ENCODE measurements at places on chromosomes 13 and 19.

GRCh38 chr13:80717776-80718175 lies 376.9 kb upstream of the SPRY2 start:
- no peak for DNase-seq

- DNase-seq: no peak
Measured at GRCh38 chr13:109427695-109428094, 358.7 kb downstream of the IRS2 start.

DNA sequence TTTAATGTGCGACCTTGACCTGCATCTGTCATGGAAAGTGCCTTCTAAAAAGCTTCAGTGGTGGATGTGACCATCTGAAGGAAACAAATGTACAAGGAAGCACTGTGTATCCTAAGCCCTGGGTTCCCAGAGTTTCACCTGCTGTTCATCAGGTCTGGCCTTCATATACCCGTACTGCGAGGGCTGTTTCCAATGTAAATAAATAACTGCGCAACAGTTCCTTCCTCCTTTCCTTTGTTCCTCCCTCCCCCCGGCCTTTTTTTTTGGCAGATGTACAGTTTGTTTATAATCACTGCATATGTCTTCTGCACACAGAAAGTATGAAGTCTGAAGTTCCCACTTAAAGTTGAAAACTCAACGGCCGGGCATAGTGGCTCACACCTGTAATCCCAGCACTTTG lies 5.2 kb downstream of the FAAP24 start:
- DNase-seq: no peak

- DNase-seq: no peak
Measured at GRCh38 chr13:73142071-73142470, 83.3 kb downstream of the KLF5 start.

DNA sequence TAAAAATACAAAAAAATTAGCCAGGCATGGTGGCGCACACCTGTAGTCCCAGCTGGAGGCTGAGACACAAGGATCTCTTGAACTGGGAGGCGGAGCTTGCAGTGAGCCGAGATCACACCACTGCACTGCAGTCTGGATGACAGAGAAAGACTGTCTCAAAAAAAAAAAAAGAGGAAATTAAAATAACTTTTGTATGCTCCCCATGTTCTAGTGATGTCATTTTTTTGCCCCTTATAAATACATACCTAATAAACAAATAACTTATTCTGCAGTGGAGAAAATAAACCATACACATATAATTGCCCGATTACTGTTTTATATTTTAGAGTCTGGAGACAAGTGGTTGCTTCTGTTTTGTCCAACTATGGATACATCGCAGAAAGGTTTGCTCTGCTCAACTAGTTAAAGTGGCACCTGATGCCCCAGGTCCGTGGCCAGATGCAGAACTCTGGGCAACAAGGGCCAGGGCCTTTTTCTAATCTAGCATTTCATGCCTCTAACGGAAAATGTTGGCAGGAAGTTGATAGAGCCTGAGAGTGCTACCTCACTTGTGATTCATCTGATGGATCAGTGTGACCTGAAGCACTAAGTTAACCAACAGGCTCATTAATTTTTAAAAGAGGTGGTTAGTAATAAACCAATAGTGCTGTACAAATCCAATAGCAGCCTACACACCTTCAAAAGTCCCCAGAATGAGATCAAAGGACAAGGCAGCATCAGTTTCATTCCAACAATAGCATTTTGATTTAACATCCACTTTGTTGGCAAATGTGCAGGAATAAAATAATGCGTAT lies 18.8 kb downstream of the UBE2L5 start:
- DNase-seq: no peak

DNA sequence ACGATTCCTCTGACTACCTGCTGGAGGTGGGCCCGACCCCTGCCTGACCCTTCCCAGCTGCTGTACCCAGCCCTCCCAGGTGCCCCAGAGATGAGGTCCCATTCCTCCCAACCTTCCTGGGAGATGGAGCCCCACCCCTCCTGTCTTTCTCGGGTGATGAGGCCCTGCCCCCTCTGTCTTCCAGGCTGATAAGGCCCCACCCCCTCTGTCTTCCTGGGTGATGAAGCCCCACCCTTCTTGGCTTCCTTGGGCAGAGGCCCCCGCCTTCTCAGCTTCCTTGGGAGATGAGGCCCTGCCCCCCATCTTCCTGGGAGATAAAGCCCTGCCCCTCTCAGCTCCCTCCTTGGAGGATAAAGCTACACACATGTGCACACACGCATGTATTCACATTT lies 47.9 kb downstream of the CERS4 start:
- no peak for DNase-seq

DNA sequence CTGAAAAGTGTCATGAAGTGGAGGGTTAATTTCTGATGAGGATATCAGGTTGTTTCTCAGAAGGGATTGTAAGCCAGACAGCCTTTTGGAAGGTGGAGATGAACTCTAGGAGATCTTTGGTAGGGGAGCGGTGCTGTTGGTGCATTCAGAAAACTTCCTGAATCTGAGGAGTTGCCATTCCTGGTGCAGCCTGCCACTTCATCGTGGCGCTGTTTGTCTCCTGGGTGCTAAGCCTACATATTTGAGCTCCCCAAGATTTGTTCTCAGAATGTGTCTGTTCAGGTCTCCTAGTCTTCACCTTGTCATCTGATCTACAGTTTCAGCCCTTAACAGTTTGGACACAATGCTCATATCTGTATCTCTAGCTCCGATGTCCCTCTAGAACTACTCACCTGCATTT lies 285.6 kb downstream of the MTUS2 start:
- DNase-seq: no peak

DNA sequence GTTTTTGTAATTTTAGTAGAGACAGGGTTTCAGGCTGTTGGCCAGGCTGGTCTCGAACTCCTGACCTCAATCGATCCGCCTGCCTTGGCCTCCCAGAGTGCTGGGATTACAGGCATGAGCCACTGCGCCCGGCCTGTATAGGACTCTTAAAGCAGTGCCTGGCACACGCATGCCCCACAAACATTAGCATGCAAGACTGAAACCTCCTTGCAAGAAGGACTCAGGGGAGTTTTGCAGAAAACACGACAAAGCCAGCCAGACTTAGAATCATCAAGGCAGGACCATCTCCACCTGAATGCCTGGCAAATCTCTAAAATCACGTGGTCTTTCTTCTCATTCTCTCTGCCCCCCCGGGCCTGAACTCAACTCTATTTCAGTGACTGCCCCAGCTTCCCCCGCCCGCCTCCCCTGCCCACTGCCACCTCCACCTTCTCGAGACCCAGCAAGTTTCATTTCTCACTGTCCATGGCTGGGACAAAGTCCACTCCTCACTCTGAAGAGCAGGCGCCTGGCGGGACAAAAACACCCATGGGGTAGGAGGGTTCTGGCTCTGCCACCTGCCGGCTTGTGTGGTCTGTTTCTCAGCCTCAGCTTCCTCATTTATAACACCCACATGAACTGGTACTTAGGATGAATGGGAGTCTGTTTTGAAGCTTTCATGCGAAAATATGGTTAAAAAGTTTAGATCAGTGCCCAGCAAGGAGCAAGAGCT lies 2.4 kb downstream of the TICAM1 start:
- DNase-seq: no peak

GRCh38 chr19:5240011-5240410 lies 100.6 kb downstream of the PTPRS start:
- DNase-seq: no peak

- no peak for DNase-seq
Measured at GRCh38 chr19:30046522-30046921, 104.5 kb downstream of the URI1 start.

- DNase-seq: no peak
Measured at GRCh38 chr19:6273701-6274601, 5.8 kb downstream of the MLLT1 start.

DNA sequence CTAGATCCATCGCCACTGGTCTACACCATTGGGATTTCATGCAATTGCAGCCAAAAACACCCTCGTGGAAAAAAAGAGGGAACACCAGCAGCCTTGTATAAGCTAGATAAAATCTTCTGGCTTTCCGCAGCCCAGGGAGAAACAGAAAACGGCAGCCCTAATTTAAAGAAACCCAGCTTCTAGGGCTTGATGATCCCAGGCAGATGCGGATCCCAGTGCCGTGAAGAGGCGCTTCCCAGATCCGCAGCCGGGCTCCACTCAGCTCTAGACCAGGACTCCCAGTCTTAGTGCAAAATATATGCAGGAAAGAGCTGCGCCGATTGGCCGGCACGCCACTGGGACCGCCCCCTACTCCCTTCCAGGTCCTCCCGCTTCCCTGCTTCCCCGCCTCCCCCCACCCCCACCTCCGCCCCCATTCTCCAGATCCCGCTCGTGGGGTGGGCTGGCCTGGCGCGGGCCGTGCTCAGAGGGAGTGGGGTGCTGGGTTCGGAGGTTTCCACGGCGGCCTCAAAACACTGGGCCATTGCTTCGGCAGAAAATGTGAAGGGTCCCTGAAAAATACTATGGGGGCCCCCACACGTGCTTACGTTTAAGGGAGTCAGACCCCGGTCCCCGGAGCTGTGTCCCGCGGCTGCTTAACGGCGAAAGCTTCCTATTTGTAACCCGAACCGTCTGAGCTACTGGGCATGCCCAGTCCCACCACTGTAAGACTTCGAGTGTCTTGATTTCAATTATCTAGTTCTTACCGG lies 63.1 kb downstream of the SERP2 start:
- peak; percentile 9 for DNase-seq

DNA sequence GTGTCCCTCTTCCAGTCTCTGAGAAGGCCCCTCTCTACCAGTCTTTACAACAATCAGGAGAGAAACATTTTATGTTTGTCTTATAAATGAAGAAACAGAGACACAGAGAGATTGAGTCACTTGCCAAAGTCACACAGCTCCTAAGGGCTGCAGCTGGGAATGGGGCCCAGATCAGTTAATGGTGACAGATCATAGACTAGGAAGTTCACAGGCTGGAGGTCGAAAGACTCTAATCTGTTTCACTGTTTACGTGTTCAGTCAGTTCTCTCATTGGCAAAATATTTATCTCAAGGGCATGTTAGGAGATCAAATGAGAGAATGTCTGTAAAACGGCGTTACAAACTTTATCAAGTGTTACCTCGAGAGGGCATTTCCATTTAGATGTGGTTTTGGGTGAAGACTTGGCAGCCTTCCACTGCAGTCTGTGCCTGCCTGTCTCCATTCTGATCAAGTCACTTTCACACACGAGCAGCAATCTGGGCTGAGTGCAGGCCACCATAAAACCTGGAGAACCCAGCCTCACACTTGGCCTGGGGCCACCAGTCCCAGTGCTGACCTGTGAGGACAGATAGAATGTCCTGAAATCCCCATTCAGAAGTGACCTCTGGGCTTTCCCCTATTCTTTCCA lies 65.1 kb downstream of the SIAH3 start:
- no peak for DNase-seq

- DNase-seq: no peak
Measured at GRCh38 chr13:51343475-51343874, 4.0 kb downstream of the SERPINE3 start.

- DNase-seq: no peak
Measured at GRCh38 chr13:29537736-29538651, 57.5 kb downstream of the SLC7A1 start.

DNA sequence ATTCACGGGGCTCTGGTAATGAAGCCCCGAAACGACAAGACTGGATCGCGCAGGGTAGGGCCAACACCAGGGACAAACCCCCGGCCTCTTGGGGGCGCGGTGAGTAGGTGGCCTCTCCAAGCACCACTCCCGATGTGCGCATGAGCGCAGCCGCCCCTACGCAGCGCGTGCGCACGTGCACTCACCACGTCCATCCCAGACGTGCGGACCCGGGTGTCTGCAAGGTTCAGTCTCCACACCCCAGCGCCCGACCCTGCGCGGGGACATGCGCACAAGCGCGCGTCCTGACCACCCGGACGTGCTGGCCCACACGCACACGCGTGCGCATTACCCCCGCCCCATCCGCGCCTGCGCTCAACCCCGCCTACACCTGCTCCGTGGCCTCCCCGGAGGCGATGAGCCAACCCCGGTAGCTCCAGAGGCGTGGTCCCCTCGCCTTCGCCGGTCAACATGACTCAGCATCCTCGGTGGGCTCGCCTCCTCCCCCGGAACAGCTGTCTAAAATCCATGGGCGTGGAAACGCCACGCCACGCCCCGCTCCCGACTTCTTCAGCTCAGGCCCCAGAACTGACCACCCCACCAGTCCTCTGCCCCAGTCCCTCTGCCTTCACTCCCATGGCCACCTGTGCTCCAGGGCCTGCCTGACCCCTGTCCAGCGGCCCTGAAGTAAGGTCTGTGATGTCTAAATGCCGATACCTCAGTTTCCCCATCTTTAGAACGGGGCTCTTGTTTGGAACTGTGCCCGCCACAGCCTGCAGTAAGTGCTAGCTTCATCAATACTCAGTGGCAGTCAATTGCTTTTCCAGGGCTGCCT lies 5.6 kb upstream of the GPI start:
- DNase-seq: peak; percentile 93

GRCh38 chr13:95833719-95834118 lies 156.8 kb downstream of the DNAJC3 start:
- no peak for DNase-seq

GRCh38 chr13:113649212-113649611 lies 8.8 kb downstream of the ATP4B start:
- no peak for DNase-seq

- no peak for DNase-seq
Measured at GRCh38 chr13:41179593-41180250, 14.6 kb downstream of the KBTBD7 start.

GRCh38 chr19:45468803-45469131 lies 971 bp downstream of the FOSB start:
- no peak for DNase-seq

- DNase-seq: no peak
Measured at GRCh38 chr13:29887686-29888085, 37.3 kb upstream of the UBL3 start.

GRCh38 chr13:108176685-108177274 lies 38.6 kb downstream of the LIG4 start:
- peak; percentile 41 for DNase-seq

Data from activated CD4-positive, alpha-beta T cell treated with anti-CD3 and anti-CD28 coated beads for 24 hours (primary cell).